ENCODE measurements at places on chromosomes 4 and X.

GRCh38 chr4:51858605-51859202, 15.8 kb downstream of the DCUN1D4 start:
- DNase-seq = no peak

DNA sequence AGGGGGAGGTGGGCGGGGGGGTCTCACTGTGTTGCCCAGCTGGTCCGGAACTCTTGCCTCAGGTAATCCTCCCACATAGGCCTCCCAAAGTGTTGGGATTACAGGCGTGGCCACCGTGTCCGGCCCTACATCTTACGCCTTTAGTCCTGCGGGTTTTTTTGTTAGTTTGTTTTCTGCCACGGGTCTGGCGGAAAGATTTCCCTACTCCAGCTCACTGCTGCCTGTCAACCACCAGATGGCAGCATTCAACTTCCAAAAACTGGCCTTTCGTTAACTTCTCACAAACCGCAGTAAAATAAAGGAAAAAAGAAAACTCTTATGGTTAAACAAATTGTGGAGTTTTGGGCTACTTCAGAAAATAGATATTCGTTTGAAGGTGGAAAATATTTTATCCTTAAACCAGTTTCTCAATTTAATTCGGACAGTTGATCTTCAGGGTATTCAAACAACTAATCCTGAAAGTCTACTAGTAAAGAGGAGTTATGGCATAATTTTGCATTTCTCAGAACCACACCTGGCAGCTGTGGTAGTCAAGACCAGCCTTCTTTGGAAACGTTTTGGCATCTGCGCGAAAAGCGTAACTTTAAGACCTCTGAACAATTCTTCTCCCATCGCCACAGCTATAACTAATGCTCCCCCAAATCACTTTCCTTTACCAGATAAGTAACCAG, 41.1 kb downstream of the LUZP4 start:
- no peak for DNase-seq

- DNase-seq = no peak
These were observed 6.6 kb upstream of the MAGEB17 start for GRCh38 chrX:16160729-16161128.

DNA sequence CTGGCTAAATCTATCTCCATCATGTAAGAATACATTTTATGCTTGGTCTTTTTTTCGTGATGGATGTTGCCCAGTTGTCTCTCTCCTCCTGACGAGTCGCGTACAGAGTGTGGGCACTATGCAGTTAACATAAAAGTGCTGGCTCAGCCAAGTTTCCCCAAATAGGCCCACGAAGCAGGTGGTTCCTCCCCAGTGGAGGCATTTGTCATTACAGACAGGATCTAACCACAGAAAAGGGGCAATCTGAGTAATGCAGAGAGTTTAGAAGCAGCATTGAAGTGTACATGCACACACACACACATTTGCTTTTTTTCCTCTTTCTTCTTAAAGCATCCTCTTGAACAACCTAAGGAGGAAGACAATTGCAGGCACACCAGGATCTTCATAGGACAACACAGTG, 188.7 kb upstream of the VCX start:
- no peak for DNase-seq

DNA sequence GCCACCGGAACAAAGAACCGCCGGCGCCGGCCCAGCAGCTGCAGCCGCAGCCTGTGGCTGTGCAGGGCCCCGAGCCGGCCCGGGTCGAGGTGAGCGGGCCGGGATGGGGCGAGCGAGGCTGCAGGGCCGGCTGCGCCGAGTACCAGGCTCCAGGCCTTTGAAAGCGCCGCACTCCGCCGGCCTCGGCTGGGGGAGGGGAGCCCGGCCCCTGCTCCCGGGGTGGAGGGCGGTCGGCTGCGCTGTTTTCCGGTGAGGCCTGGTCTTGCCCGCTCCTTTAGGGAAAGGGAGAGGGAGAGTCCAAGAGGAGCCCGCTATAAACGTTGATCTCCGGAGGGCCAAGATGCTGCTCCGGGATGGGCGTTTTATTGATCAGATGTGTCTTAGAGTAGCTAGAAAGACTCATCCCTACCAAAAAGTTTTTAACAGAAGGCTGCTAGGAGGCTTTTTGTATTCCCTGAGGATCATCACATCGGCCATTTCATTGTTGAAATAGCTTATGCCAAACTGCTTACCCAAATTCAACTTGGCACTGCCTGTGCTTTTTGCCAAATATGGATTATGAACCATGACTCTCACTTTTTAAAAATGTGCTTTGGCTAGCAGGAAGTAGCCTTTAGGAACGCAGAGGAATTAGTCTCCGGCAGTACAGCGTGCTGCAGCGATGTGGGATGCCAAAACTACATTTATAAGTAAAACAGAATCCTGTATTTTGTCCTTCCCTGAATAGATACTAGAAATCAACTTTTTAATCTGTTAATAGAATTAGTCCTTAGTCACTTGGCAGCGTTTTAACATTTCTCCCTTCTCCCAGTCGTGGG, 760 bp downstream of the TMEM165 start:
- peak; percentile 25 for DNase-seq

- DNase-seq = no peak
These were observed 7.2 kb downstream of the RAB33B start for GRCh38 chr4:139461022-139461628.

DNA sequence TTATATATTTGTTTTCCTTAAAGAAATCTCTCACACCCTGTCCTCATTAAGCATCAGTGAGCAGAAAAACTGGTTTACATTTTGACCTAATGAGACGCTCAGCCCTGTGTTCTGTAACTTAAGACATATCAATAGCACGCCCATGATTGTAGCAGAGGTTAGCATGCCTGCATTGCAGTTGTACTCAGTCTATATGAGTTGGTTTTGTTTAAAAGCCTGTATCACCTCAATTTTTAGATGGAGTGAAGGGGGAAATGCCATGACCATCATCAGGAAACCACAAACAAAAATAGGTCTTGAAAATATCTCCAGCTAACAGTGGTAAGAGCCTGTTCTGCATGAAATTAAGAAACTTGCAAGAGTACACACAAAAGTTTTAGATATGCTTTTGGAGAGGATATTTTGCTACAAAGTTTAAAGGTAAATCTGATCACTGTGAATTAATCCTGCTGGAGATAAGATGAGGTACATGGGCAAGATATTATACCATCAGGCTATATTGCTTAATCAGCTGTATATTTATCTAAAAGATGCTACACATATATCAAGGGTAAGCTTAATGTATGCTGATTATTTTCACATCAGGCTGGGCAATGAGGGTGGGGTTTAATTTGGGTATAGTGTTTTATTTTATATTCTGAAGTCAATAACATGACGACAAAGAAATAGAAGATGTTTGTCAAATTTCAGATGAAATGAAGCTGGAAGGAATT, 13.1 kb upstream of the COQ2 start:
- DNase-seq = no peak

- DNase-seq = no peak
These were observed 115.8 kb downstream of the PPARGC1A start for GRCh38 chr4:23773884-23774636.

- no peak for DNase-seq
These were observed 132.1 kb upstream of the LDB2 start for GRCh38 chr4:17030543-17030942.

- DNase-seq = no peak
These were observed 1.7 kb downstream of the CTBP1 start for GRCh38 chr4:1246901-1247863.

- no peak for DNase-seq
These were observed 78.5 kb downstream of the PRDM5 start for GRCh38 chr4:120843849-120844527.

- no peak for DNase-seq
These were observed 1086.9 kb downstream of the PCDH7 start for GRCh38 chr4:31807036-31807435.

DNA sequence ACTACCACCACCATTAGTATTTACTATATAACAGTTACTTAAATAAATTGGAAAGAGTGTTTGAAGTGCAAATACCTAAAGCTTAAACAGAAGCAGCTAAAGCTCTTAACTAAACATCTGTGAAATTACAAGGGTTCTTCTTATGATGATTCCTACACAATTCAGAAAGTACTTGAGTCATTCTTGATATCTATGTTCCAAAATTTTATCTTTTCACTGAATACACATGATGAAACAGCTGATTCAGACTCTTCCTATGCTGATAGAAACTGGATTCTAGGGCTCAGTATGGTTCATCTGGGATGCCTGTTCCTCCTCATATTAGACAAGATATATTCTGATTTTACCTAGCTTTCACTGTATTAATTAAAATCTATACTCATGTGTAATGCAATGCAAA, 13.6 kb downstream of the EREG start:
- DNase-seq = no peak

GRCh38 chrX:44903107-44903506, 30.1 kb downstream of the KDM6A start:
- DNase-seq = no peak

- no peak for DNase-seq
These were observed 240.5 kb downstream of the GRIA3 start for GRCh38 chrX:123424546-123424945.

DNA sequence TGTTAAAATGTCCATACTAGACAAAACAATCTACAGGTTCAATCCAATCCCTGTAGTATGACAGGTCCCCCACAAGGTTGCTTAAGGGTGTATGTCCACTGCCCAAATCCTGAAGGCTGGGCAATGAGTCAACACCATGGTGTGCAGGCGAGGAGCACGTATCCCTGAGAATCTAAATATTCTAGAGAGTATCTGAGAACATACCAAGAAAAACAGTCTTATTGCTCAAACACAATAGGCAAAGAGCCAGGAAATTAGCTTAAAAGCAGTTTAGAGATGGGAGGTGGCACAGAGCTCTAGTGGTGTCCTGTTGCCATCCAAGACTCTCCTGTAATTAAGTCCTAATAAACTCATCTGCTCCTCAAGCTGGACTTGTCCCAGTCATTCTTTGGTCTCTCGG, 37.0 kb downstream of the RCHY1 start:
- no peak for DNase-seq

DNA sequence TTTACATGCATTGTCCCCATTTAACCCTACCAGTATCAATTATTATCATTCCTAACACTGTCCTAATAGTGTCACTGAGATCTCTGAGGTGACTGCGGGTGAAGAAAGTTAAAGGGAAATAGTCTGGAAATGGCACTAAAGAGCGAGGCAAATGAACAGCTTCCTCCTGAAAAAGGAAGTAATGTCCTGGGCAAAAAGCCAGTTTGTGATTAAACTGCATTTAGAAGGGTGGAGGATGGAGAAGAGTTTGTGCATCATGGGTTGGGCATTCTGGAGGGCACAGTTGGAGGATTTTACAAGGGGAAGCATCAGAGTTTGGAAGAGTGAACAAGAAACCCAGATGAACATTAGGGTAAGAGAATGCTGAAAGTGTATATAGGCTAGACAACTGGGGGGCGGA, 60.5 kb upstream of the SLC25A4 start:
- no peak for DNase-seq

DNA sequence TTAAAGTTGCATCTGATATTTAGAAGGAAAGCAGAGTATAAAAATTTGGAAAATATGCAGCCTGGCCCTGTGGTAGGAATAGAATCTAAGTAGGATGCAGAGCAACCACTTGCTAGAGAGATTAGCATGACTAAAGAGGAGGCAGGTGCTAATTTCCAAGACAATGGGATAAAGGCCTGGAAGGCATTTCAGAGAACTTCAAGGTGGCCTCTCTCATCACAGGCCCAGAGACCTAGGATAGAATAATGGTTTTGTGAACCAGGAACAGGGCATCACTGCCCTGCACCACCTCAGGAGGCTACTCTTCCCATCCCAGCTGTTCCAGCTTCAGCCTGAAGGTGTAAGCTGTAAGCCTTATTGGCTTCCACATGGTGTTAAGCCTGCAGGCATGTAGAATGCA, 621.7 kb upstream of the HS3ST1 start:
- DNase-seq = no peak

GRCh38 chrX:1453951-1454785, 1.5 kb upstream of the ASMTL start:
- peak; percentile 90 for DNase-seq

DNA sequence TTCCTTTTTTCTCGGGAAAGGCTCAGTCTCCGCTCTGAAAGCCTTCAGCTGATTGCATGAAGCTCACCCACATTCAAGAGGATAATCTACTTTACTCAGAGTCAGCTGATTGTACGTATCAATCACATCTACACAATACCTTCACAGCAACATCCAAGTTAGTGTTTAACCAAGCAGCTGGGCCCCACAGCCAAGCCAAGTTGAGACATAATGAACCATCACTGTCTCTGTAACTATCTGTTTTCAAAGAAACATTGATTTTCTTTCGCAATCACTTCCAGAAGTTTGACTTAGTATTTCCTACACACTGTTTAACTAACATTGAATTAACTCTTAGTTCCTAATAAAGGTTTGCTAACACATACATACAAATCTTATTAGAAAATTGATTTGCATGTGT, 40.3 kb downstream of the RWDD4 start:
- DNase-seq = no peak

DNA sequence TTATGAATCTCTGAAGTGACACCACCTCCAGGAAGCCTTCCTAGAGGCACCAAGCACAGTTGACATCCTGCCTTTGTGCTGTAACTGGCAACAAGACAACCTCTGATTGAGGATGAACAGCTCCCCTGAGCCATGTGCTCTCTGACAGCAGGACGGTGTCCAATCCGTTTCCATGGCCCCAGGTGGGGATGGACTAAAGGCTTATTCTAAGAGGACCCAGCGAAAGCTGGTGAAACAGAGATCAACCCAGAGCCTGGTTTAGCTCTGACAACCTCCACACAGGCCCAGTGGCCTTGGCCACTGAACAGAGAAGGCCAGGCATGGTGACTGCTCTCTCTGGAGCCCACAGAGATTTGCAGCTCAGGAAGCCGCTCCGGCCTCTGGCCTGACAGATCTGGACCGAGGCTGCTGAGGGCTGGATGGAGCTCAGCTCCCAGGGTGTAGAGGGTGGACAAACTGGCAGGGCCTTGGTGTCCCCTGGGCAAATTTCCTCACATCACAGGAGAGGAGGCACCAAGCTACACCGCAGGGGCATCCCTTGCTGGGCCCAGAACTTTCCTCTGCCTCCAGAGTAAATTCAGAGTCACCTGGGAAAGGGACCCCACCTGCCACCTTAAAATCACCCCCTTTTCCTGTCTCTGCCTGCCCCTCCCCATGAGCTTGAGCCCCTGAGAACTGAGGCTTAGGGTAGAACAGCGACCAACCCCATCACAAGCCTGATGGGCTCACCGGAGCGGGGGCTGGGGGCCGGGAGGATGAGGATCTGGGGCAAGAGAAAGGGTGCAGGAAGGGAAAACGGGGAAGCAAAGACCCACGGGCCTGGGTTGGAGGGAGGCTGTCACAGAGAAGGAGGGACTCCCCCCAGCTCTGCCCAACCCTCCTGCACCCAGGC, 40.2 kb downstream of the HMX1 start:
- DNase-seq = no peak

GRCh38 chr4:24544208-24544988, 40.0 kb downstream of the DHX15 start:
- DNase-seq = no peak

- DNase-seq = no peak
These were observed 972.7 kb upstream of the AGA start for GRCh38 chr4:178414881-178415446.

DNA sequence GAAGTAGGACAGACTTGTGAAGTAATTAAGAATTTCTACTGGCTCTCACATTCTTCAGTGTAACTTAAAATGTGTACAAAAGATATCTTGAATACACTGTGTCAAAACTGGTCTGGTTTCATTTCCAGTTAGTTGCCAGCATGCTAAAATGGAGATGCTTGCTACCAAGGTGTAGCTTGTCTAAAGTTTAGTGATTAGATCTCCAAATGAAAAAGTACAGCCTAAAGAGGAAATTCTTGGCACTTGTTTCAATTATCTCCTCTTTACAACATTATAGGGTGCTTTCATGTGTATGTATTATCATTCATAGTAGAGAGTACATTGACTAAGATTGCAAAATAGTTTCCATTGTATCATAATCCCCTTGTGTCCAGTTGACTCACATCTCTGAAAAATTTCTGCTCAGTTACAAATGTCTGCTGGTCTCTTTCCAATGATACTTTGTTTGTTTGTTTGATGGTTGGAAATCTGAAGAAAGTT, 97.3 kb upstream of the SPRY1 start:
- no peak for DNase-seq
